ENCODE measurements at places on chromosomes 7 and 10.

DNA sequence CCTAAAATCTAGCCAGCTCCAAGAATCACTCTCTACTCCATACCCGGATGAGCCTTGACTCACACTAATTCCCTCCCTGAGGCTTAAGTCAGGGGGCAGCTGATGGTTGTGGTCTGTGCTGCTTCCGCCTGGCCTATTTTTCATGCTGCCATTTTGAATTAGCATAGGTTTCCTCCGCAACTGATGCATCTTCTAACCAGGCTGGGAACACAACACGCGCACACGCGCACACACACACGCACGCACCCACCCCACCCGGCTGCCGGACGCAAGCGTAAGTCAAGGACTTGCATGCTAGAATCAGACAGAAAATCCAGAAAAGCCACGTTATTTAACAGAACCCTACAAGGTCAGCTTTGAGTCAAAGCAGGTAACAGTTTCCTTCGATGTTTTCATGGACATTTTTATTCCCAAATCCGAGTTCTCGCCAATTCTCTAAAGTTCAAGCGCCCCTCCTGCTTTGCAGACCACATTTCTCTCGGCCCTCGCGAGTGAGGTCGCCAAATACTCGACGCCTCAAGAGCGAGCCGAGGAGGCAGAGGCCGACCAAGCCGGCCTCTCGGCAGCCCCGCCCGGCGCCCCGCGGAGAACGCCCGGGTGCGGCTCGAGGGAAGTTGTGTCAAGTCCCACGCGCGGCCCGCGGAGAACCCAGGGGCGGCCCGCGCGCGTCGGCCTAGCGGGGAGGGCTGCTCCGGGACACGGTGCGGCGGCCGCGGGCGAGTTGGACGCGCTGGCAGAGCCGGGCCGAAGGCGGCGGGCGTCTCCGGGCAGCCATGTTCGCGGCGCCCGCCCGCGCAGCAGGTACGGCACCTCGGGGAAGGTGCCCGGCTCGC lies 961 bp downstream of the SCRN1 start:
- DNase-seq: no peak

GRCh38 chr10:104099269-104099668 lies 13.6 kb upstream of the COL17A1 start:
- no peak for DNase-seq

- peak; percentile 9 for DNase-seq
These were observed 44.7 kb upstream of the AQP1 start for GRCh38 chr7:30866939-30867338.

GRCh38 chr10:103710490-103710889 lies 144.9 kb downstream of the SH3PXD2A start:
- no peak for DNase-seq

GRCh38 chr10:121179006-121179405 lies 327.8 kb downstream of the WDR11 start:
- DNase-seq: no peak

DNA sequence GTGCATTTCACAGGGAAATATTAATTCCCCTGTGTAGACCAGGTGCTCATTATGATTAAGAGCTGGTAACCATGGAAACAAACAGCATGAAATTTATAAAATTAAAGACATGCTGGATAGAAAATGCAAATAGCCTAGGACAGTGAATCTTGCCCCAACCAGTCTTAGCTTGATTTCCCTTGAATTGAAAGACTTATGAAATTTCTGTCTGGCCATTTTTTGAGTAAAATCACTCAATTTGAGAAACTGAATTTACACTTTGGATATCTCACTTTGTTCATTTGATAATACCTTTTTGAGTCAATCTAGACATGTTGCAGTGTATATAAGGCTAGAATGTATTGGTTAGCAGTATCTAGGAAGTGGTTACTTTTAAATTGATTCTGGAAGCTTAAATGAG lies 4.4 kb upstream of the SMIM30 start:
- no peak for DNase-seq

Data from MV-4-11 (cell line).